Umbilical cord (tissue), 2 donors: ENCODE measurements at places on chromosomes 2 and 18. TPM values are rescaled to one million over a fixed set of nuclear protein-coding genes. Genes with fewer than 3 reads are reported as not detected.

Gene ABCG5
- total RNA-seq: 0.96 TPM

Gene EVX2
- 1.2 TPM for total RNA-seq

Gene IFT172
- total RNA-seq: 21.4 TPM

Gene LCT
- 1.7 TPM for total RNA-seq

Gene CD302
- 19.7 TPM for total RNA-seq

Gene FOXI3
- total RNA-seq: 1.7 TPM

Gene GPR35
- 3.1 TPM for total RNA-seq

Gene SPP2
- not detected for total RNA-seq

Gene REG1A
- total RNA-seq: not detected

Gene HOXD9
- total RNA-seq: 1.9 TPM

Gene MYOM1
- total RNA-seq: 42.6 TPM

Gene ALPI
- total RNA-seq: 2.9 TPM

Gene LAMA3
- 50.6 TPM for total RNA-seq

Gene VAPA
- total RNA-seq: 168 TPM

Gene THADA
- 65.0 TPM for total RNA-seq

Gene HOXD8
- total RNA-seq: 8.7 TPM

Gene DLX2
- total RNA-seq: 0.96 TPM

Gene CTAGE1
- total RNA-seq: 8.9 TPM

Gene GLI2
- 2.2 TPM for total RNA-seq

Gene FRZB
- total RNA-seq: 3.9 TPM

Gene IRS1
- 15.2 TPM for total RNA-seq

Gene COLEC11
- total RNA-seq: not detected

Gene PRKAG3
- total RNA-seq: not detected

Gene INPP4A
- total RNA-seq: 21.7 TPM

Gene SANBR
- 27.7 TPM for total RNA-seq

Gene DLGAP1
- 20.7 TPM for total RNA-seq

Gene CXCR4
- total RNA-seq: 7.5 TPM

Gene BOLL
- 5.5 TPM for total RNA-seq

Gene GREB1L
- total RNA-seq: 14.9 TPM

Gene RND3
- 222 TPM for total RNA-seq

Gene ARHGEF4
- 8.9 TPM for total RNA-seq

Gene CETN1
- not detected for total RNA-seq

Gene ZNF514
- 31.5 TPM for total RNA-seq

Gene CFC1
- not detected for total RNA-seq

Gene SNORC
- total RNA-seq: 0.24 TPM

Gene FECH
- 37.3 TPM for total RNA-seq

Gene HAAO
- total RNA-seq: 19.0 TPM

Gene CNTNAP5
- total RNA-seq: 2.6 TPM

Gene MDH1B
- total RNA-seq: 6.3 TPM

Gene TMEM37
- total RNA-seq: not detected

Gene SLC25A12
- total RNA-seq: 32.0 TPM

Gene VSNL1
- total RNA-seq: 7.7 TPM

Gene SERPINB4
- total RNA-seq: 4.1 TPM

Gene BBS5
- 13.7 TPM for total RNA-seq

Gene AGXT
- 0.48 TPM for total RNA-seq

Gene ZBTB7C
- total RNA-seq: 1.7 TPM

Gene PARD6G
- total RNA-seq: 12.8 TPM

Gene GPR55
- total RNA-seq: 0.96 TPM

Gene OTOS
- total RNA-seq: not detected

Gene CENPA
- 4.1 TPM for total RNA-seq

Gene CHRNG
- total RNA-seq: not detected

Gene HOXD11
- 18.1 TPM for total RNA-seq

Gene LHCGR
- 2.6 TPM for total RNA-seq

Gene LYPD6
- total RNA-seq: 22.4 TPM

Gene PAX8
- total RNA-seq: 0.24 TPM
